Cortex of kidney (tissue), 1 donor: ENCODE measurements at places on chromosomes 5 and 9.

DNA sequence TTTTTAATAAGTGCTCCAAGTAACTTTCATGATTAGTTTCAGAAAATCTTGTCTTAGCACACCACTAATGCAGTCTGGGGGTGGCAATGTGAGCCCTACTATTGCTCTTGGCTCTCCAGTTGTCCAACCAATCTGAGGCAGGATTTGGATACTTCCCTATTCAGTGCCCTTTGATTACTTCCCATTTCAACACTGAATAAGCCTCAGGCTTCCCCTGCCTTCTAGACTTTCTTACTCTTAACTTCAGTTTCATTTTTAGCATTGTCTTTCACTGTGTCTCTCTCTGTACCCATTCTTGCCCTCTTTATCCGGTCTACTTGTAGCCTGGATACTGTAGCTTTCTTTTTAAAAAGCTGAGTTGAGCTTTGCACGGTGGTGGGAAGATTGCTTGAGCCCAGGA lies 186.1 kb downstream of the C9orf152 start:
- DNase-seq: no peak

GRCh38 chr9:34036625-34037024 lies 12.1 kb downstream of the UBAP2 start:
- no peak for DNase-seq

GRCh38 chr5:77301447-77301883 lies 91.0 kb downstream of the PDE8B start:
- no peak for DNase-seq

- DNase-seq: no peak
Observed at GRCh38 chr9:93099551-93100275, 3.7 kb downstream of the CARD19 start.

DNA sequence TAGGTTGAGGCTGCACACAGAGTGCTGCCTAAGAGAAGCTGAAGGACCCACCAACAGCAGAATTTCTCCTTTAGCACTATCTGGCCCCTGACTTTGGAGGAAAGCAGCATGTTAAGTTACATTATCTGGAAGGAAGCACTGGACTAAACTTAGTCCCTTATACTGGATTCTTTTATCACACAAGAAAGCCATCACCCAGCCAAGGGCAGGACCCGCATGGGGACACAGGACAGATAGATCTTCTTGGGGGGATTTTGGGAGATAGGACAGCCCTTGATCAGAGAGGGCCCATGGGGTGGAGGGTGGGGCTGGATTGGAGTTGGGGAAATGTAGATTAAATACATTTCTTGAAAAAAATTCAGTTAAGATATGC lies 14.4 kb downstream of the ANKRD33B start:
- no peak for DNase-seq

- DNase-seq: no peak
Observed at GRCh38 chr5:178490935-178491652, 99.1 kb downstream of the COL23A1 start.

DNA sequence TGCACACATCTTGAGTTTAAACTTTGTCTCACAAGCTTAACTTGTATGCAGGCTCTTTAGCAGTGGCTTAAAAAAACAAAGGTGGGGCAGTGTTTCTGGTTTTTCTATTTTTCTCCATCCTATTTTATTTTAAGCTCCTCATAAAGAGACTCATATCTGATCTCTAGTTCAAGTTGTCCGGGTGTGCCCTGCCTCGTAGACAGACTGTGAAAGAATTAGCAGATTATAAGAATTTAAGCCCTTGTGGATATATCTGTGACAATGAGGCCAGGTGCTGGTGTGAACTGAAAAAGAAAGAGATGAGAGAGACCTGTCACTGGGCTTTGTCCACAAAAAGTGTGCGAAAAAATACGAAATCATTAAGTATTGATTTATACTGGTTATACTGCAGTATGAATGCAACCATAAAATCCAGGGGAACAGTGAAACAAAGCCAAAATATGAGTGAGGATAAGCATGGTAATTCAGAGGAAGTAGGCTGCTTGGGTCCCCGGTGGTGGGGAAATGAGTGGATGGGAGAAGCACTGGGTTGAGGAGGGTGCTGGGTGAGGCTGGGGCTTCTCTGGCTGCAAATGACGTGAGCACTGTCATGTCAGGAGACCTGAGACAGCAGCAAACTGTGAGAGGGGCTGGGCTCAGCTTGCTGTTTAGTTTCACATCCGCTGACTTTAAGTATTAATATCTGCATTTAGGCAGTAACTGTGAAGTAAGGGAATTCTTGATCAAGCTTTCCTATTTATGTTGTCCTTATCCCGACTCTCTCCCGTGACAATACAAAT lies 179.7 kb upstream of the ANKRD55 start:
- no peak for DNase-seq

GRCh38 chr5:95901676-95902627 lies 59.7 kb downstream of the ELL2 start:
- DNase-seq: no peak

- DNase-seq: no peak
Observed at GRCh38 chr5:159916841-159917761, 819 bp downstream of the ADRA1B start.

DNA sequence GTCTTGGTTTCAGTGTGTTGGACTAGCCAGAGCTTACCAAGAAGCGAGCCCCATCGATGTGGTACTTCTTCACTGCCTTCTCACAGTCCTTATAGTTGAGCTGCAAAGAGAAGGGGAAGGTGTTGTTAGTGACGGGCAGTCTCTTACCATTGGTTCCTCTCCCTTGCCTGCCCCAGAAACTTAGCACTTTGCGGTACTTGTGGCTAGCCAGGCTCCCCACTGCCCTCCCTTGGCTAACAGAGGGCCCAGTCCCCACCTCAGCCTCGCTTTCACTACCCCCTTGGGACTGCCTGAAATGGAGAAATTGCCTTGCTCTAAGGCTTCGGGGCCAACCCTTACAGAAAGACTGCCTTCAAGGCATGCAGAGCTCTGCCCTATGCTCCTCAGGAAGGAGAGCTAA lies 4.3 kb downstream of the LCP2 start:
- DNase-seq: no peak

DNA sequence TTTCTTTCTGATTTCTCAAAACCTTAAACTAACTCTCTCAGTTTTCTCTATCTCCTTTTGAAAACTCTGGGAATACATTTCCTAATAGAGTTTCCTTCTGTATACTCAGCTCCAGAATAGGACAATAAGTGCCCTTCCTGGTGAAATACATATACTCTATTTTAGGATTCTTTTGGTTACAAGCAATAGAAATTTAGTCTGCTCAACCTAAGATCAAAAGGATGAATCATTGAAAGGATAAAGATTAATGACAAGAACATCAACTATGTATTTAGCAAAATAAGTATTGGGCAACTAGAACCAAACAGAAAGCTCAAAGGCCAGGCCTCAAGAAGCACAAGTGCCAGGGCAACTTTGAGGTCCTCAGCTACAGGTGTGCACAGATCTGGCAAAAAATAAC lies 127.1 kb downstream of the ADAMTSL1 start:
- DNase-seq: no peak

DNA sequence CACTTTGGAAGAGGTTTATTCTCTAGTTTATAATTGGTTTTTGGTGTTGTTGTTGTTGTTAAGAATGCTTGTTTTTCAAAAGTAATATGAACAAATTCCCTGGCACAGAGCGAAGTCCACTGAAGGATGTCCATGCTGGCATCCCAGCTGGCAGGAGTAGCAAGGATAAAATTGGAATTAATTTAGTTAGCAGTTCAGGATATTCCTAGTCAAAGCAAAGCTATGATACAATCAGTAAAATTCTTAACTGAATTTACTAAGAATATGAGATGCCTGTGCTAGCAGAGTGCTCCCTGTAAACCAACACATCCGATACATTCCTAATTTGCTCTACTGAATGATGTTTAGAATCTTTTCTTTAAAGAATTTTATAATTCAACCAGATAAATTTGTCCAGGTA lies 161.4 kb downstream of the FANCC start:
- DNase-seq: no peak

GRCh38 chr5:124736082-124736804 lies 10.2 kb downstream of the ZNF608 start:
- no peak for DNase-seq

DNA sequence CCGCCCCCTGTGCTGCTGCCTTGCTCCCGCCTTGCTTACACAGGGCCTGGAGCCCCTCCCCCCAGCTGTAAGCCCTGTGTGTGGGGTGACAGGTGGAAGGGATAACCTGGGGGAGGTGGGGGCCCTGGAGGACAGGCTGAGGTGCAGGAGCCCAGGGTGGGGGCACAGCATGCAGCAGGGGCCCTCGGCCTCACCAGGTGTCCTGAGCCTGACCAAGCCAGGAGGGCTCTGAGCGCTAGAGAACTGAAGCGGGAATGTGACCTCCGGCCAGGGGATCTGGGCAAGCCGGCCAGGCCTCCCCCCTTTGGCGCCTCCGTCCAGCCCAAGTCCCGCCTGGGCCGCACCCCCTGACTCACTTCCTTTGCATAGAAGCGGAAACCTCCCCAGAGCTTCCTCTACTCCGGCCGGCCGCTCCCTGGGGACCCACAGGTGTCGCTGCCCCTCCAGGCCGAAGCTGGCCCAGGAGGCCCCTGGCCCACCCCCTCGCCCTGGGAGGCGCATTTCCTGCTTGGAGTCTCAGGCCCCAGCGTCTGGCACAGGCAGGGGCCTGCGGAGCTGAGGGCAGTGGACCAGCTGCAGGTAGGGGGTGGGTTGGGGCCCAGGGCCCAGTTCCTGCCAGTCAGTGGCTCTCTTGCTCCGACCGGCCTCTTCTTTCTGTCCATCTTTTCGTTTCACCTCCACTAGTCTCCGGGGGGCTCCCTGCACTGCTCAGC lies at the start of gene TOR4A:
Gene TOR4A, plus strand, starts transcription at position 398 of the 713 bp plus-strand sequence. CDS start 964 bp downstream, outside the sequence.
- no peak for DNase-seq
